ENCODE measurements at places on chromosomes 5 and 9. TPM values are rescaled to one million over a fixed set of nuclear protein-coding genes. Genes with fewer than 3 reads are reported as not detected.

GRCh38 chr9:85302938-85303756 lies 438.6 kb downstream of the AGTPBP1 start:
- DNase-seq = no peak

DNA sequence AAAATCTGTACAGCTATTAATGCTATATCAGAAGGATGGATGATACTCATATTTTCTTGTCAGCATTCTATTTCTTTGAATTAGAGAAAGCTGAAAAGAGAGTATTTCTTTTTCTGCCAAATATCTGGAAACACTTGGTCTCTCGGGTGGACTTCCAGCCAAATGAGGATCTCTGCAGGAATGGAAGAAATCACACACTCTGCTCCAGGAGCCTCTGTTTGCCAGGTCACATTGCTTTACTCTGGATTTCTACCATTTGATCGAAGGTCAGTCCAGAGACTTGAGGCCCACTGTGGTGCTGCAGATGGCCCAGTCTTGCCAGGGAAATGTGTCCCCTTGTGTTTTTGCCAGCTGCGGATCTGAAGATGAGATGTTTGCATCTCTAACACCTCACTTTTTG lies 154.1 kb downstream of the PCSK1 start:
- no peak for DNase-seq

Gene SNX18
- total RNA-seq = 6.3 TPM

Gene LPAR1
- total RNA-seq = not detected

DNA sequence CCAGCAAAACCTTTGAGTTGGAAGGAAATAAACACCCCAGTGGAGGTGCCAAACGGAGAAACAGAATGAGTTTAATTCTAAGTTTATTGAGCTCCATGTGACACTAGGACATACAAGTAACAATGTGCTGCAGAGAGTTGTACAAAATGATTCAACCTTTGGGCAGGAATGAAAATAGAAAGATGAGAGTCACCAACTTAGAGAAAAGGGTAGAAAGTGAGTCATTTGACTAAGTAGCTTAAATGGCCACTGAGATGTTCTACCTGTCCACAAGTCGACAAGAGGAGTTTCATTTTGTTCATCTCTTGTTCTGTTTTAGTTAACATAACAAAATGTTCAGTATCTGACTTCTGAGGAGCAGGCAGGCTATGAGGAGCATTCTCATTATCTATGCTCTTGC lies 284.7 kb downstream of the NR2F1-AS1 start:
- DNase-seq = no peak

GRCh38 chr9:127346584-127346983 lies 50.4 kb upstream of the SLC2A8 start:
- peak; percentile 26 for DNase-seq

- DNase-seq = peak; percentile 68
Measured at GRCh38 chr5:158880483-158881001, 219.2 kb downstream of the EBF1 start.

GRCh38 chr5:173328844-173329490 lies 753 bp upstream of the STC2 start:
- no peak for DNase-seq

Gene SPINK9
- total RNA-seq = not detected

DNA sequence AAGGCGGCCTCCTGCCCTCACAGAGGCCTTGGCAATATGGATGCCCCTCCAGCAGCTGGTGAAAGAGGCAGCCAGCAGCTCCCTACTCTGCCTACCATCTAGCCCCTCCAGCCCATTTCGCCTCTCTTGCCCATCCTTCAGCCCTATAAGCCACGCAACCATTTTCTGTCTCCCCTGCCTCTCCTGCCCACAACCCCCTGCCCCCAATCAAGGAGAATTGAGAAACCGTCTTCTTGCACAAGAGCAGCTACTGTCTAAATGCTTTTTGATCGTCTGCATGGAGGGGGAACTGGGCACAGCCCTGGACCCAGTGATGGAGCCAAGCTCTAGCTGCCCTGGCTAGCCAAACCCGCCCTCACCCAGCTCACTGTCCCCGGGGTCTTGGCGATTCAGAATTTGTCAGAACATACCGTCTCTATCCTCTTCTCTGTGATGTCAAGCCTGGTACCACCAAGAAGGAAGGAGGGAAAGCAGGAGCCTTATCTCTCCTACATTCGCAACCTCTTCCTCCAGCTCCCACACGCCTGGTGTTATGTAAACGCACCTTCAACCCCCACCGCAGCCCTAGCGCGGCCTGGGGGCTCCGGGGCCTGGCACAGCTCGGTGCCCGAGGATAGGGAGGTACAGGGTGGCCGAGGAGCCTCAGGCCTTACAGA lies 1.2 kb downstream of the SPRY4 start:
- no peak for DNase-seq

DNA sequence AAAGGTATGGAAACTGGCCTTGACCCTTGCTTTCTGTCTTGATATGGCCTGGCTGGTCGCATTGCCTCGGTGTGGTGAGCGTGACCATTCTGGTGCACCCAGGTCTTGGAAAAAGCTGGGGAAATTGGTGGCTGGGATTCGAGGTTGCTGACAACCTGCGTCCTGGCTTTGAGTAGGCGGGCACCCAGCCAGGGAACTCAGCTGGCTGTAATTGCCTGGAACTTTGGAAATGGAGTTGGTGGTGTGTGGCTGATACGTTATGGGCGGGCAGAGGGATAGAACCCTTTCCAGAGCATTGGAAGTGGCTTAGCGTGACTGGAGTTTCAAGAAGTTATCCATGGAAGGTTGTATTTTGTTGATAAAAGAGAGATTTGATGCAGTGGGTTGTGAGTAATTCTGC lies 35.2 kb downstream of the KCNMB1 start:
- DNase-seq = no peak

GRCh38 chr9:110114086-110114858 lies 93.7 kb downstream of the C9orf152 start:
- DNase-seq = no peak

- no peak for DNase-seq
Measured at GRCh38 chr5:149282027-149282965, 10.6 kb downstream of the AFAP1L1 start.

GRCh38 chr5:57778501-57779091 lies 296.0 kb upstream of the ACTBL2 start:
- DNase-seq = no peak

DNA sequence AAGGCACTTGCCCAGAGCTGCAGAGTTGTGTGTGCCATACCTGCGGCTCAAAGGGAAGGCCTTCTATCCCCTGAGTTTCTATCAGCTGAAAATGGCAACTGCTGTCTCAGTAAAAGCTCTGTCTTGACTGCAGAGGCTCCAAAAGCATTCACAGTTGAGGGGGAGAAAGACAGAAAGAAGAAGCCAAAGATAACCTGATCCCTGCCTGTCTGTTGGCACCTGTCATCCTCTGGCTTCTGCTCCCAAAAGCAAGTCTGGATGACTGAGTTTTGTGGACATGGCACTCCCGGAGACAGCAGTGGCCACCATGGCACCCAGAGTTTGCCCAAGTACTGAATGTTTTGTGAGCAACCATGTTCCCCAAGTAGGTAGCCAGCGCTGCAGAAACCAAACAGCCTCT lies 176.6 kb downstream of the NR3C1 start:
- DNase-seq = no peak

Gene SPATA31C1
- total RNA-seq = not detected

DNA sequence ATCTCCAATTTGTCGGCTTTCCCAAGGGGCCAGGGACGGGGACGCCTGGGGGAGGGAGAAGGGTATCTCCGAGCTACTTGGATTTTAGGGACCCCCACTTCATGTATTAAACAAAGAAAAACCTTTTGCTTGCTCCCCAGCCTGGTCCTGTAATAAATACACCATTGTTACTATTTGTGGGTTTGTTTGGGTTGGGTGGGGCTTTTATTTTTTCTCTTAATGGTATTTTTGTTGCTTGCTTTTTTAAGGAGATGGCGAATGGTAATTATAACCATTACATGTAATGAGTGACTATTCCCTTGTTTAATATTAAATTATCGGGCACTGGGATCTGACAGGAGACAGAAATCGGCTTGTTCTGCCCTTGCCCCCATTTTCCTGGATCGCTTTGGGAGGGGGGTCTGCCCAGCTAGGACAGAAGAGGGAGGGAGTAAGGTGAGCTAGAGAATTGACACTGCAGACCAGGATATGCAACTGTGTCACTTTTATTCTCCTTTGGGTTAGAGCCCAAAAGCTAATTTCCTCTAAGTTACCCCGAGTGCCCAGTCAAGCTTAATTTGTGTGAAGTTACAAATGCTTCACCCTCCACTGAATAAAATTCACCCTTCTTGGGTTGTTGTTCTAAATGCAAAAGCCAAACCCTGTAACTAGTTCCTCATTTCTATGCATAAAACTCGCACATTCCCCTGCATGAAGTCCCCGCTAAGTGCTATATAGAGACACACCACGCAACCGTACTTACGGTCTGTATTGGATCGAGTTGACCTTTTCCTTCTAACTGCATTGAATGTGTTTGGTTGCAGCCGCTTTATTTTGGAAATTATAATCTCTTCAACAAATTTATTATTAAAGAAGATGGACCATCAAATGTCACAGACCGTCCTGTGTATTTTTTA lies 1.6 kb upstream of the ZNF608 start:
- peak; percentile 87 for DNase-seq

- no peak for DNase-seq
Measured at GRCh38 chr9:87599901-87600610, 102.4 kb downstream of the DAPK1 start.

DNA sequence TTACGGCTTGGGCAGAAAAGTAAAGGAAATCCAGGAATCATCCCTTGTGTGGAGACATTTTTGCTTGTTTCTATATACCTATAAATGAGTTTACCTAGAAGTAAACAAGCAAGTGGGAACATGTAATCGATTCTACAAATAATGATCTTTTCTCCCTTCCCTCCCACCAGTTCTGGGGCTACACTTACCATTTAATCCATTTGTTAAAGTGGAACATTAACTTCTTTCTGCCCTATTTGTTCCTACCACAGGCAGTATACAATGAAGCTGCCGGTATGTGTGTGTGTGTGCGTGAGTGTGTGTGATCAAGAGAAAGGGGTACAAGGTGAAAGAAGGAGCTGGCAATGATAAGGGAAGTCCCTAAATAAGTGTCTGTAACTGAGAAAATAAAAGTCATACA lies 26.4 kb upstream of the ELL2 start:
- no peak for DNase-seq

Gene PCDHGA2
- 0.74 TPM for total RNA-seq

DNA sequence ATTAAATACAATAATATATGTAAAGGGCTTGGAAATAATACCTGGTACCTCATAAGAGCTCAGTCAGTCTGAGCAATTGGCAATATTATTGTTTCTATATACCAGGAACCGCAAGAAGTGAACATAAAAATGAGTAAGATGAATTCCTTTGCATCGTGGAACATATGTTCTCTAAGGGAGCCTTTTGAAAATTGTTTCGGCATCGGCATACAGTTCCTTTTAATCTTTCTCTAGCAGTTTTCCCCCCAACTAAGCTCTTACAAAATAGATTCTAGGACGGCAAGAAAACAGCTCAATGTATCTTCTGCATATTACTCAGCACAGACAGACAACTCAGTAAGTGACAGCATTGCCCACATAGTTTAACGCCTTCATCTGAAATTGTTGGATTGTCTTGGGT lies 426.6 kb upstream of the WWC1 start:
- no peak for DNase-seq

Gene FBP2
- not detected for total RNA-seq

GRCh38 chr5:132637241-132637640 lies 20.7 kb upstream of the IL13 start:
- DNase-seq = no peak

Gene SLC6A3
- total RNA-seq = not detected

DNA sequence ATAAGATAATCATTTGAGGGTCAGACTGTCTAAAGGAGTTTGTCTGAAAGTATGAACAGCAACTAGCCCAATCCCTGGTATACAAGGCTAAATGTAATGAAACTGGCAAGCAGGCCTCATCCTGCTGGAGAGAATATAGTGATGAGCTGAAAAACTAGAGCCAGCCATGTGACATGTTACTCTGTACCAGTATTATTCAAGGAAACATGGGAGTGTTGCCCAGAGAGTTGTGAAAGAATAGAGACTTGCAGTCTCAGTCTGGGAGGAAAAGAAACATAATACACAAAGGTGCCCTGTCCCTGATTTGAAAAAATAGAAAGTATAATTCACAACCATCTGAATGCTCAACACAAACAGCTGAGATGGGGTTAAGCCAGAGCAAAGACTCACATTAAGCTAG lies 37.9 kb upstream of the HTR1A start:
- DNase-seq = no peak

Gene SAXO1
- not detected for total RNA-seq

GRCh38 chr9:133103183-133103986 lies 17.7 kb downstream of the RALGDS start:
- peak; percentile 50 for DNase-seq

Gene FAXDC2
- 0.28 TPM for total RNA-seq

Gene OLFML2A
- 6.7 TPM for total RNA-seq

GRCh38 chr5:142863856-142864255 lies 93.7 kb downstream of the ARHGAP26 start:
- no peak for DNase-seq

DNA sequence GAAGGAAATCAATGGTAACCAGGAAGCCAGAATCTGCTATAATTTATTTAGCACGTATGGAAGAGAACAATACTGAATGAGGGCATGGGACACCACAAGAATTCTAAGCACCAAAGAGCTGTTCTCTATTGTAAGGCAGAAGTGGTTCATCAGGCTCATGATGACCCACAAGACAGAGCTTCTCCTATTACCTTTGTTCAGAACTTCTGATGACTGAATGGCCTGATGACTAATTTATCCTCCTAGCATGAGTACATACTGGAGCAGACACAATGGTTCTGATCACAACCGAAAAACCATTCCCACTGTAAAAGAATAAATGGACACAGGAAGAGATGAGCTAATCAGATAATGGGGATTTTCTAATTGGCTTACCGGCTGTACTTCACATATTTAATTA lies 329.8 kb upstream of the PDE4D start:
- no peak for DNase-seq

GRCh38 chr5:84885485-84886258 lies 501.0 kb upstream of the EDIL3 start:
- DNase-seq = no peak
